NCI-H2107 (cell line): ENCODE measurements at places on chromosomes 3 and 15.

DNA sequence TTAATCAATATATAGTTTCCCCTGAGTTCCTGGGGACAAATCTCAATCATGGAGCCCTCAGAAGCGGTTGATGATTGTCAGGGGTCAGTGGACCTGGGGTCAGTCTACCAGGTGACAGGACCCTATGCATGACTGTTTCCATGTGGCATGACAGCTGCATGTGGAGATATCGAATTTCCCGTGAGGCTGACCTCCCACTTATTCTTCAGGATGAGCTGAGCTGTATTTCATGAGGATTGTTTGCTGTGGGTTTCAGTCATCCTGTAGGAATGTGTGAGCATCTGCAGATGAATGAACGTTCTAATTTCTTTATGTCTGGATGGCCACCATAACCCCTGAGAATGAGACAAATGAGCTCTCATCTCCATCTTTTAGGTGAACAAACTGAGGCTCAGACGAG lies 93.0 kb upstream of the HES1 start:
- DNase-seq, result no peak

GRCh38 chr3:185207931-185208746 lies 45.7 kb downstream of the EHHADH start:
- no peak for DNase-seq

DNA sequence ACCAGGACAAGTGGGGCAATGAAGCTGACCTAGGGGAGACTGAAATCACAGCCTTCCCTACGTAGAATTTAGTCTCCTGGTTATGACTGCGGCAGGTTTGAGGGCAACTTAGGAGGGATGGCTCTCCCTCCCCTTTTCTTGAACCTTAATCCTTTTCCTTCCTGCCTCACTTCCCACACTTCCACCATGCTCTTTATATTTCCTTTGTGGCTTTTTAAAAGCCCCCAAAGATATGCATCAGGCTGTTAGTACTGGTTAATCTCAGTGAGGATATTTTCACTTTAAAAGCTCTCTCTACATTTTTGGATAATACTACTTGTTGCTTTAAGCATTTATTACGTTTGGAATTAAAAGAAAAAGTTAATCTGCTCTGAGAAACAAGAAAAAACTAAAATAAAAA lies 339.2 kb downstream of the SOX2 start:
- no peak for DNase-seq

- DNase-seq, result peak; percentile 10
These were observed 93.6 kb upstream of the ATP2B2 start for GRCh38 chr3:10599017-10599416.

DNA sequence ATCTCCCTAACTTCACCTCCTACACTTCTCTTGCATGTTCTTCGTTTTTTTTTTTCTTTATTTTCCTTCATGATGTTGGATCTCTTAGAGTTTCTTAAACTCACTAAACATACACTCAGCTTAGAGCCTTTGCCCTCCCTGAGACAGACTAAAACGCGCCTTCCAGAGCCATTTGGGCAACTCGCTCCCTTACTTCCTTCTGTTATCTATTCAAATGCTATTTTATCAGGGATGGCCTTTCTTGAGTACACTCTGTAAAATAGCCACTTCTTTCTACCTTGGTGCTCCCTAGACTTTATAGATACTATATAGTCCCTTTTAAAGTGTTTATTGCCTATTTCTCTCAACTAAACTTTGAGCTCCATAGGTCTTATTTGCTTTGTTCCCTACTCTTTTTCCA lies 598.2 kb upstream of the NECTIN3 start:
- DNase-seq, result no peak
